ENCODE measurements at places on chromosomes 1 and 21.

DNA sequence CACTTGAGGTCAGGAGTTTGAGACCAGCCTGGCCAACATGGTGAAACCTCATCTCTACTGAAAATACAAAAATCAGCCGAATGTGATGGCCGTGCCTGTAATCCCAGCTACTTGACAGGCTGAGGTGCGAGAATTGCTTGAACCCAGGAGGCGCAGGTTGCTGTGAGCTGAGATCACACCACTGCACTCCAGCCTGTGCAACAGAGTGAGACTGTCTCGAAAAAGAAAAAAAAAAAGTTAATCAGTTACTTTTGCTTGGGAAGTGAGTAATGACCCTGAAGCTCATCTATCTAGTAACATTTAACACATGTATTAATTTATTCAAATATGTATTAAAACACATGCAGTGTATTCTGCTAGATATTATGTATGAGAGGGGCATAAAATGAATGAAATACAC, 49.4 kb downstream of the ZNF326 start:
- no peak for DNase-seq

- no peak for DNase-seq
Observed at GRCh38 chr1:76687307-76688175, 179.7 kb upstream of the ST6GALNAC5 start.

DNA sequence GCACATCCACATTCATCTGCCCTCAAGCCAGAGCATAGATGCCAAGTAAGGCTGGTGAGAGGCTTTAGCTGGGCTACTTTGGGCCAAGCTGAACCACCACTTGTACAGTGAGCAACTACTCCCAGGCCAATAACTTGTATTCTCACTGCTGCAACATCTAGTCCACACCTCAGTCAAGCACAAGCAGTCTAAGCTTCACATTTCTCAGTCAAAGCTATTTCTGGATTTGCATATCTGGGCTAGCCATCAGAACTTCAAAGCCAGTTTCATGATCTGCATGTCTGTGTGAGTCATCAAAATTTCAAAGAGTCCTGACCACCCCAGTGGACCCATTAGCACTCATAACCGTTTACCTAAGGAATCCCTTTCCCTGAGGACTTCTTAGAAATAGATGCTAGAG, 77.7 kb upstream of the DIRAS3 start:
- peak; percentile 30 for DNase-seq

GRCh38 chr1:58809325-58810010, 25.6 kb upstream of the JUN start:
- no peak for DNase-seq

DNA sequence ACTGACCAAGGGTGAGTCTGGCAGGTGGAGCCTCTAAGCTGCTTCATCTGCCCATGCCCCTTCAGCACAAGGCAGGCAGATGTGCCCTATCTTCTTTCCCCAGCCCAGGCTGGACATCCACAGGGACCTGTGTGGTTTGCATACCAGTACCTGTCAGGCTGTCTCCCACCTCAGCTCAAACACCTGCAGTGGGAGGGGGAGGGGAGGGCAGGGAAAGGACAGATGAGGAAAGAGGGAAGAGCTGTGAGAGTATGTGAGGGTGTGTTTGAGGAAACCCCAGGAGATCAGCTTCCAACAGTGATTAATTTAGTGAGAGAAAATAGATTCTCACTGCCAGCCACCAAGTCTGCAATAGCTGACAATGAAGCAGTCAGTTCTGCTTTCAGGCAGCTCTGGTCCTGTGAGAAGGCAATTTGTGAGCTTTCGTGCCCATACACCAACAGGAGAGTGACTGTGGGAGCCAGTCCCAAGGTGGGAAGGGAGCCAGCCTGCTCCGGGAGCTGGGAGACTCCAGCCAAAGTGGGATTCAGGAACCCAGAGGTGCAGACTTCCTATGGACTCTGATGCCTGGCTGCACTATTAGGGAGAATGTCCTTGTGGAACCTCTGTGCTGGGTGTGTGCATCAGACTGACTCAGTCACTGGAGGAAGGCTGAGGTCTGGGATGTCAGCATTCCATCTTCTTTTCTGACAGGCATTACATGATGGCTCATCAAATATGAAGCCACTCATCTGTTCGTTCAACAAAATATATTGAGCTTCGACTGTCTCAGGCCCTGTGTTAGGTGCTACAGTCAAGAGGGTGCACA, 59.7 kb downstream of the TNR start:
- DNase-seq = no peak

- DNase-seq = peak; percentile 65
Observed at GRCh38 chr1:20100632-20101355, 18.5 kb downstream of the PLA2G2D start.

GRCh38 chr1:18253093-18253492, 145.5 kb downstream of the IGSF21 start:
- DNase-seq = no peak

DNA sequence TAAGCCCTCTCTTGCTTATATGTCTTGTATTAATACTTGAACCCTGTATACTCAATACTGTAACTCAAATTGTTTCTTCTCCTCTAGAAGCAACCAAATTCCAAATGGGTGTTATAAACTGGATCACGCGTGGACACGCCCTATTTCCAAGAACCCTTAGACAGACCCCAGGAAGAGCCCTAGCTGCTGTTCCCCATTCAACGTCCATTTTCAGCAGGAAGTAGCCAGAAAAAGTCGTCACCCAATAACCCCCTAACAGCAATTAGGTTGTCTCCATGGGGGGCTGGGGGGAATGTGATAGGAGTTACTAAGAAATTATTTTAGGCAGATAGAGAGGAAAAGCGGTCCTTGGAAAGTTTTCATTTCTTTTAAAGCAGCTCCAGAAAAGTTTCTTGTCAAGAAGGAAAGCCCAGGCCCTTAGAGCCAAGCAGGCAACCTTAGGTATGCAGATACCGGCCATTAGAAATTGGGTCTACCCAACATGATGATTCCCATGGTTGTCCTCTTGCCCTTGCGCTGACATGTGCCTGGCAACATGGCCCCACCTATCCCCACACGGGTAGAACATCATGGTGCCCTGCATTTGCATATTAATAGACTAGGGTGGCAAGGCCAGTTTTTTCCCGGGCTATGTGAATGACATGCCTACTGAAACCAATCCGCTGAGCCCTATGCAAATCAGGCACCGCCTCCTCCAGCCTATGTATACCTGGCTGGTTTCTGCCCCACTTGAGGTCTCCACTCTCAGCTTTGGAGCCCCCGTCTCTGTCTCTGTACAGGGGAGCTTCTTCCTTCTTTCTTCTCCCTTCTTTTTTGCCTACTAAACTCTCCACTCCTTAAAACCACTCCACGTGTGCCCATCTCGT, 4.0 kb upstream of the CD46 start:
- no peak for DNase-seq
